IMR-90 (cell line): ENCODE measurements at places on chromosomes 13 and 19.

DNA sequence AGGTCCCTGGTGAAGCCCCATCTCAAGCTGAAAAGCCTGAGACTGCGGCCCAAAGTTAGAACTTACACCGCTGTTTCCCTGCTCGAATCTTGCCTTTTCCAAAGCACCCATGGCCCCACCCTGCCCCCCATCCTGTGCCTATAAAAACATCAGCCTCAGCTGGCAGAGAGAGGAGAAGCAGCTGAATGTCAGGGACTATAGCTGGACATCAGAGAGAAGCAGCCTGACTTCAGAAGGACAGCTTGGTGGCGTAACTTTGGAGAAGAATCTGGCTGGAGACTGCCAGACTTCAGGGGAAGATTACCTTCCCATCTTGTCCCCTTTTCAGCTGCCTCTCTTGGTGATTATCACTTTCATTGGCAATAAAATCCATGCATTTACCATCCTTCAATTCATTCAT, 9.3 kb upstream of the RCBTB2 start:
- DNase-seq = no peak

- DNase-seq = no peak
Measured at GRCh38 chr13:112342841-112343361, 33.3 kb upstream of the SPACA7 start.

DNA sequence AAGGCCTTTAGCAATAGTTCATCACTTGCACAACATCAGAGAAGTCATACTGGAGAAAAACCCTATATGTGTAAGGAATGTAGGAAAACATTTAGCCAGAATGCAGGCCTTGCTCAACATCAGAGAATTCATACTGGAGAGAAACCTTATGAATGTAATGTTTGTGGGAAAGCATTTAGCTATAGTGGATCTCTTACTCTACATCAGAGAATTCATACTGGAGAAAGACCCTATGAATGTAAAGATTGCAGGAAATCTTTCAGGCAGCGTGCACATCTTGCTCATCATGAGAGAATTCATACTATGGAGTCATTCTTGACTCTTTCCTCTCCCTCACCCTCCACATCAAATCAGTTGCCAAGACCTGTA, 19.8 kb downstream of the ZNF583 start:
- no peak for DNase-seq

DNA sequence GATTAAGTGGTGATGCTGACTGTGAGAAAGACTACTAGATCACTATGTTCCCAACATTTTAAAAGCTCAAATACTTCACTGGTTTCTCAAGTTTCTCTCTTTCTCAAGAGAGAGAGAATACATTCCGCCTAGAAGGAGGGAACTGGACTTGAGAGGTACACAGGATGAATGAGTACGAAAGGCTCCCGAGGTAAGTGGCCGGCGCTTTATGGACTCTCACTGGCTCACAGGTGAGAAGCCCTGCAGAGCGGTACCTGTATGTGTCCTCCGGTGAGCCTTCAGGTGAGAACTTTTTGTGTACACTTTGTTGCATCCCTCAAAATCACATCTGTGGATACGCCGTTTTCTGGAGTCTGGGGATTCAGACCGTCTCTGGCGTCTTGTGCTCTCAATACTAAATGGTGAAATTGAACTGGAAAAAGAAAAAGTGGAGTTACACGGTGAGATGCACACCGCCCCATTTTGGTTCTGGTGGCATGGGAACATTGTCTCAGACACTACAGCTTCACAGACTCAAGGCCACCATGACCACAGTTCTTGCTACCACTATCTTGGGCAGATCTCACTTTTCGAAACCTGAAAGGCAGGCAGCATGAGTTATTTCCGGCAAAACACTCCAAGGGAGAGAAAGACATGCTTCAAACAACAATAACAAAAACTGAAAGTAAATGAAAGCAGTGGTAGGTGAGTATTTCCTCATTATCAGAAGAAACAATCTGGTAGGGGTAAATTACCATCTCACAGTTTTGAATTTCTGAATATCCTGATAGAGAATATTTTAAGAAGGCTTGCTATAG, 418.9 kb downstream of the KLF12 start:
- no peak for DNase-seq

- DNase-seq = no peak
Measured at GRCh38 chr19:38004186-38004520, 97.1 kb downstream of the SIPA1L3 start.

DNA sequence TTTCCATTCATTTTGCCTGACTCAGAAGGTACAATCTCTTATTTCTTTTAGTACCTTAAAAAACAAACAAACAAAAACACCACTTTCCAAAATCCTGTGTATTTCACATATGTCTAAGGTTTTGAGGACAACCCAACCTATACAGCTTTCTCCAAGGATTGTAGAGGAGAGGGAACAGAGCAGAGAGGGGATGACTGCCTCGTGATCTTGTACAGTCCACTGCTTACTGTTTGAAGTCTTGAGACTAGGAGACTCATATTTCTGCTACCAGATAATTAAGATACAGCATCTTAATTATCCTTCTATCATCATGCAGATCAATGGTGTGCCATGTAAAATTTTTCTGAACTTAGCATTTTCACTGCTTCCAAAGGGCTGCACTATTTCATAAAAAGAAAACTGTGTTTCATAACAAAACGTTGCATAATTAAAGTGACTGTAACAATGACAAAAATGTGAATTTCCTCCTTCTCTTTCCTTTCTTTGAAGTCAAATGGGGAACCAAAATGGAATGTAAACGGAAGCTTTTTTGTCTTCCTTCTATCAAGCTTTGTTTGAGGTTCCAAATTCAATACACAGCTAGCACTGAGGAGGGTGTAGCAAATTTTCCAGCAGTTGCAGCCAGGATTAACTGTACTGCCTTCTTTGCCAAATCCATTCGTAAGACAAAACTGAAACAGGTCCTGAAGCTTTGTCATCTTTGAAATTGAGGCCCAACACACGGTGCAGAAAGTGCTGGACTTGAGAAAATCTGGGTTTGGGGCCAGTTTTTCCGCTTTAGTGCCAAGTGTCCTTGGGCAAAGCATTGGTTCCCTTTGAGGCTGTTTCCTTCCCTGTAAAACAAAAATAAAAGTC, 34.9 kb upstream of the RCBTB2 start:
- DNase-seq = no peak

GRCh38 chr19:2494447-2495129, 18.7 kb downstream of the GADD45B start:
- DNase-seq = peak; percentile 79

DNA sequence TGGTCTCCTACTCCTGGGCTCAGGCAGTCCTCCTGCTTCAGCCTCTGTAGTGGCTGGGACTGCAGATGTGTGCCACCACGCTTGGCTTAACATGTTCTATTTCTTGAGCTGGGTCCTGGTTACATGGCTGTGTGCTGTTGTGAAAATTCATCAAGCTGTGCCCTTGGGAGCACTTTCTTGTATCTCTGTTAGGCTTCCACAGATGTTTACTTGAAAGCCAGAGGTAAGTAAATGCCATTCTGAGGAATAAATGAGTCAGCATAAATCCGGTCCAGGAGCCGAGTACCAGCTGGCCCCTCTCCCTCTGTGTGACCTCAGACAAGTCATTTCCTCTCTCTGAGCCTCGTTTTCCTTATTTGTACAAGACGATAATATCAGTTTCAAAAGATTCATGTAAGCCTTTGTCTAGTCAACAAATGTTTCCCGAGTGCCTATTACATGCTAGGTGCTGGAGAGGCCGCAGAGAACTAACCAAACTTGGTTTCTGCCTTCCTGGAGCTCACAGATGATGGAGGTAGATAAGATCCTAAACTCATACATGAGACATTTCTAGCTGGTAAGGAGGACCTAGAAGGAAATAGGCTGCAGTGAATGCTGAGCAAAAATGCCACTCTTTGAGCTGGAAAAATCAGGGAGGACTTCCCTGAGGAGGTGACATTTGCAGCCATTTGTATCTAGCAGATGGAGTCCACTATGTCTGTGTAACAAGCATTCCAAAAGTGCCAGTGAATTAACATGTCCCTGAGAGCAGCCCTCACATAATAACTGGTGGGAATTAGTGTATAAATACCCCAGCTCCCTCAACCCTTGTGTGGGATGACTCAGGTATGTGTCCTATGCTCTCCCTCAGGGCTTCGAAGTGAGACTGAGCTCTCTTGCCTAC, 2.7 kb upstream of the RASAL3 start:
- DNase-seq = peak; percentile 43
